Stimulated activated CD8-positive, alpha-beta memory T cell treated with anti-CD3 and anti-CD28 coated beads, Interleukin-7, amount 100 ng/mL, for 24 hours (primary cell): ENCODE measurements at places on chromosomes 12 and 14.

GRCh38 chr14:95490138-95490509 lies 26.3 kb downstream of the SYNE3 start:
- no peak for DNase-seq

GRCh38 chr14:89277203-89277602 lies 139.8 kb downstream of the FOXN3 start:
- no peak for DNase-seq

GRCh38 chr14:101120641-101121507 lies 217.4 kb upstream of the RTL1 start:
- no peak for DNase-seq

- DNase-seq: no peak
These were observed 1.4 kb upstream of the HMGA2 start for GRCh38 chr12:65822732-65823512.

- no peak for DNase-seq
These were observed 32.8 kb upstream of the TOMM20L start for GRCh38 chr14:58362798-58363412.

GRCh38 chr12:121610239-121611149 lies 15.8 kb upstream of the ORAI1 start:
- no peak for DNase-seq

GRCh38 chr12:27333403-27334009 lies 870 bp downstream of the BMAL2 start:
- no peak for DNase-seq

GRCh38 chr12:130818635-130819576 lies 20.1 kb downstream of the STX2 start:
- DNase-seq: peak; percentile 56

- DNase-seq: no peak
These were observed 648 bp upstream of the AKAP5 start for GRCh38 chr14:64464651-64465050.

DNA sequence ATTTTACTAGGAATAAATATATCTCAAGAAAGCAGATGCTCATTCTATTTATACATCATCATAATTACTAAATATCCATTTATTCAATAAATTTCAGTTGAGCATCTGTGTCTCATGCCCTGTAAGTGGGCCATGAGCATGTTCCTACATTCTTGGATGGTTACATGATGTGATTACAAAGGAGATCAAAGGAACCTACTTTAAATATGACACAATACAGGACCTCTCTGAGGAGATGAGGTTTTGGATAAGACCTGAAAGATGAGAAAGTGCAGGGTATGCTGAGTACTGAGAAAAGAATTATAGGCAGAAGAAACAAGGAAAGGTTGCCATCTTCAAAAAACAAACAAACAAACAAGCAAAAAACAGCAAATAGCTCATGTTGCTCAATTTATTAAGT lies 105.4 kb upstream of the CNTN1 start:
- DNase-seq: no peak

DNA sequence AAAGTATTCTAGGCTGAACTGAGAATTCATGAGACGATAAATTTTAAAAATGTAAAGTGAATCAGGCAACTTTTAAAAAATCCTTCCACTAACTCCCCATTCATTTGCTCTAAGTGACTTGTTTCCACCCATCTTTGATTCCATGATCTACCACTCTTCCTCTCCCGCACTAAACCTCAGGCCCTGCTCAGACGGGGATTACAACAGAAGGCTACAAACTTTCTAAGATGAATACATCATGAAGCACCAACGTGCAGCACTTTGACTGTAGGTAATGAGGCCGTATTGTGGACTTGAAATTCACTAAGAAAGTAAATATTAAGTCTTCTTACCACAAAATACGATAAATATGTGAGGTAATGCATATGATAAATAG lies 30.0 kb downstream of the TMEM132D start:
- DNase-seq: no peak

GRCh38 chr12:80681287-80681686 lies 26.1 kb upstream of the MYF6 start:
- DNase-seq: no peak

DNA sequence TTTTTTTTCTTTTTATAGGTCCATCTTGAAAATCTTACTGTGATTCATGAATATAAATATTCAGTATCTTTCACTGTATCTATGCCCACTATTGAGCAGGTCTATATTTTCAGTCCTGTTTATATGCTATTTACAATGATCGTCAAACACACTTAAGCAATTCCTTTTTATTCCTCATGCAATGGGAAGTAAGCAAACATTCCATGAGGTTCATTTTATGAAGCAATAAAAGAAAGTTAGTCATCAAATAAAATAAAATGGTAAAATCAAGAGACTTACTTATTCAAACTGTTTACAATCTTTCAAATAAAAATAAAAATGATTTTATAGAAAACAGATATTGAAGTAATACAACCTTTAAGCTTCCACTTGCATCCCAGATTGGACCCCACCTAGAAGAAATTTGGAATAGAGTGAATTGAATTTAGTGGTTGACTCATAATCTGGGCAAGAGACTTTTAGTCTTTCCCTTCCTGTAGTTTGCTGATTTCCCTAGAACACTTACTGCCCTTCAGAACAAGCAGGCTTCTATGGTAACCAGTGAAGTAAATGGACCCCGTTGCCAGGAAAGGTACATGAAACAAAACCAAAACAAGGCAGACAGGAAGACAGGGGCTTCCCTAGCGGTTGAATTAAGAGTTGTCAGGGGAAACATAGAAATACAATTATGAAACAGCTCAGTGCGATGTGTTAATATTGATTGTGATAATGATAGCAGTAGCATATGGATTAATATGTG lies 241.0 kb upstream of the ATP2B1 start:
- DNase-seq: no peak

DNA sequence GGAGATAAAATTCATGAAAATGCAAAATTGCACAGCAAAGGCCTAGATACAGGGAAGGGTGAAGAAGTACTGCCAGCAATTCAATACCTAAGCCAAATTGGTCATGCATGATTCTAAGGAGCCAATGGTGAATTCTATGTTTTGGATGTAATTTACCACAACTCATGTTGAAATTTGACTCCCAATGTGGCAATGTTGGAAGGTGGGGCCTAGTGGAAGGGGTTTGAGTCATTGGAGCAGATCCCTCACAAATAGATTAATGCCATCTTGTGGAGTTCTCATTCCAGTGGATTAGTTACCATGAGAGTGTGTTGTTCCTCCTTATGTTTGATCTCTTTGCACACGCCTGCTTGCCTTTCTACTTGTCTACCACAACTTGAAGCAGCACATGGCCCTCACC lies 194.0 kb upstream of the ALG10 start:
- DNase-seq: no peak

DNA sequence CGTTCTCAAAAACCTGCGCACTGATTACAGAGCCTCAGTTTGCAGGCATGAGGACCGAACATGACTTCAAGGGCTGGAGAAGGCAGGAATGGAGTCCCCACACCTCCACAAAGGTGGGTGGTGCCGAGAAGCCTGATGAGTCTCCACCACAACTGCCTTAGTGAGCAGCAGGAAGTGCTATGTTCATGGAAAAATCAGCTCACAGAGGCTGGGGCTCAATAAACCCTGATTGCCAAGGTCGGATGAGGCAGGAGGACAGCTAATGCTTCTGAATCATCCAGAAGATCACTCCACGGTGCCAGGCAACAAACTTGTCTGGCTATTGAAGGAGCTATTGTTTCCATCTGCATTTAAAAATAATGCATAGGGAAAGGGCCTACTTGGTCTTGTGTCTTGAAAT lies 31.1 kb downstream of the APPL2 start:
- no peak for DNase-seq

DNA sequence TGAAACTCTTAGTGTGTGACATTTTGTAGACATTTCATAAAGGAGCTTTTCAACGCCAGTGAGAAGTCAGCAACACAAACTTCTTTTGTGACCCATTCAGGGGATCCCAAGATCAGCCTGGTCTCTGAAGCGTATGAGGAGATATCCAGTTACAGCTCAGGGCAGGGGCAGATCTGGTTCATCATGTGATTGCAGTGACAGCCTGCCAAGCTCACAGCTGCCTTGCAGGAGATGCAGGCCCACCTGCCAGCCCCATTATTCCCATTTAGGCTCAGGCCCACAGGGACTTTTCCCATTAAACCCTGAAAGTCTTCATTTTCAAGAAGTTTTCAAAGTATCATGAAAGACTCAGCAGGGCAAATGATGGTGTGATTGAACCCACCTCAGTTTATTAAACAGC lies 38.3 kb downstream of the SRGAP1 start:
- DNase-seq: no peak

- DNase-seq: no peak
These were observed 3.6 kb upstream of the ANAPC5 start for GRCh38 chr12:121355818-121356217.

DNA sequence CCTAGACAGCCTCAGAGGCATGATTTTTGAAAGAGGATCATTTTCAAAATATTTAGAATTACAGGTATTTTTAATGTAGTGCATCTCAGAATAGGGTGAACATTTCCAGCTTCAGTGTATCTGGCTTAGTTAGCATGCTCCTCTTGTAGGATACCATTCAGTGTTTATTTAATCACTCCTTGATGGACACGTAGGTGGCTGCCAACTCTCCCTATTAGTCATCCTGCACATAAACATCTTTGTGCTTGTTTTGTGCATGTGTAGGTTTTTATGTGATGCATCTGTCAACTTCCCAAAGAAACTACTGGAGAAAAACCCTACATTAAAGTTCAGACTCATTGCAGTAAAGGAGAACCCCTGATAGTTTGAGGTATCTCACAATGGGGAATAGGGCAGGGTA lies 52.5 kb upstream of the RBM19 start:
- DNase-seq: no peak

GRCh38 chr12:1855241-1855640 lies 34.9 kb downstream of the LRTM2 start:
- DNase-seq: no peak

DNA sequence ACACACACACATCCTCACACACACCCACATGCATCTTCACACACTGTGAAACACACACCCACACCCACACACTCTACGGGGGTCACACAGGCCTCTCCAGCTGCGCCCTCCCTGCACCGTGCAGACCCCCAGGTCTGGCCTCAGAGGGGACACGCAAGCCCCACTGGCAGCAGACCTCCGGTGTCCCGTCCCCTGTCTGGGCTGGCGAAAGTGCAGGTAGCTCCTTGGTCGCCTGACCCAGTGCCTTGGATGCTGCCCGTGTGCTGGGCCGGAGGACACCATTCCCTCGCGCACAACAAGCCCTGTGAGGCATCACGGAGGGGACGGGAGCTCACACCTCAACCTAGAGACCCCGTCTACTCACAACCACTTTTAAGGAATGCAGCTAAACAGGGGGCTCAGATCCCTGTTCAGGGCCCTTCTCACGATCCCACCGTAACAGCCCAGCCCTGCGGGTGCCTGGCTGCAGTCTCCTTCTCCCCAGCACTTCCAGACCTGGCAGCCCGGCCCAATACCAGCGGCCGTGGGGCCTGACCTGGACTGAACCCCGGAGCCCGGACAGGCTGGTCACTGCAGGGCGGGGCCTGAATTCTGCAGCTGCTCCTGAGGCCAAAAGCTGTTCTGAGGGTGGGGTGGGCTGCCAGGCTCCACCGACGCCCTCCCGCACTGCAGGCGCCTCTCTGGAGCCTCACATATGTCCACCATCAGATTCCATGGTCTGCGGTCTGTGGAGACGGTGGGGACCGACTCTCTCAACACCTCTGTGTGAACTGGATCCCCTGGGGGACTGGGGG lies 42.1 kb upstream of the FZD10 start:
- no peak for DNase-seq

DNA sequence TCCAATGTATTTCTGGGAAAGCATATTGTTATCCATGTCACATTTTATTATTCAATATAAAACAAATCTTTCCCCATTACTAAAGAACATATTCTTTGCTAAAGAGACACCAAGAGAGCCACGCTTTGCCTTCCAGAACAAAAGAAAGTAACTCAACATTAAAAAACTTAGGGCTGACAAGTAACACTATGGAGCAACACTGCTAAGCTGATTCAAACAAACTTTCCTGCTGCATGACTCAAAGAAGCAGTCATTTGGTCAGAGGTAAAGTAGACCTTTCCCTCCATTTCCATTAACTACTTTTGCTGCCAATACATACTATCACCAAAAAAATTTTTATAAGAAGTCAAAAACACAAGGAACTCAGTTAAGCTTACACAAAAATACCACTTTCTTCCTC lies 83.0 kb downstream of the DENND5B start:
- no peak for DNase-seq

- DNase-seq: no peak
These were observed 24.0 kb downstream of the MAP1LC3B2 start for GRCh38 chr12:116583129-116583694.

DNA sequence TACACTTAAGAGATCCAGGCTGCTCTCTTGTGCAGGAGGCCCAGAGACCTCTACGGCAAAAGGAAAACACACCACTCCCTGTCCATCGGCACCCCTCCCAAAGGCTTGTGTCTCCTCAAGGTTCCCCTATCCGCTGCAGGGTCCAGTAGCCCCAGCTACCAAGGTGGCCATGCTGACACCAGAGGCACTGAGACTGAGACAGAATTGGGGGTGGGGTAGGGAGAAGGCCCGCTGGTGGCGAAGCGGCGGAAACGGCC lies 590 bp downstream of the DDIT3 start:
- DNase-seq: no peak

GRCh38 chr12:3990501-3991280 lies 117.5 kb upstream of the PARP11 start:
- no peak for DNase-seq

DNA sequence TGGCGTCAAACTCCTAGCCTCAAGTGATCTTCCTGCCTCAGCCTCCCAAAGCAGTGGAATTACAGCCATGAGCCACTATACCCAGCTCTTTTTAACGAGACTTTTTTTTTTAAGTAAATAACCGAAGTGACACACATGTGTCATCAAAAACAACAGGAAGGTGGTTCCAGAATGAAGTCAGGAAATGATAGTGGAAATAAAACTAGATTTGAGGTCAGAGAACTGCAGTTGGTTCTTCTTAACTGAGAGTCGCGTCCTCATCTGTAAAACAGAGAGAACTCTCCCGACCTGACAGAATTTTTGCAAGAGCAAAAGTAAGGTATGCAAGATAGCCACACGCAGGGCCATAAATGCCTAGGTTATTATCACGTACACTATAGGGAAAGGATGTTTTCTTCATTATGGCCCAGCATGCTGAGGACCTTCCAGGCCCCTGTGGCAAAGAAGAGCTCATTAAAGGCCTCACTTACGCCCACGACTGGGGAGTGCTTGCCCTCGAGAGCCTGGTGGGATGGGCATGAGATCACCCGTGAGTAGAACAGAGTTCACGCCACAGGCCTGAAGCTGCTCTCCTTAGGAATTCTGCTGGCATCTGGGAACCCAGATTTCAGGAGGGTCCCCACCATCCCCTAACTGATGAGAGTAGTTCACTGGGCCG lies 67.2 kb downstream of the SCARB1 start:
- DNase-seq: no peak

DNA sequence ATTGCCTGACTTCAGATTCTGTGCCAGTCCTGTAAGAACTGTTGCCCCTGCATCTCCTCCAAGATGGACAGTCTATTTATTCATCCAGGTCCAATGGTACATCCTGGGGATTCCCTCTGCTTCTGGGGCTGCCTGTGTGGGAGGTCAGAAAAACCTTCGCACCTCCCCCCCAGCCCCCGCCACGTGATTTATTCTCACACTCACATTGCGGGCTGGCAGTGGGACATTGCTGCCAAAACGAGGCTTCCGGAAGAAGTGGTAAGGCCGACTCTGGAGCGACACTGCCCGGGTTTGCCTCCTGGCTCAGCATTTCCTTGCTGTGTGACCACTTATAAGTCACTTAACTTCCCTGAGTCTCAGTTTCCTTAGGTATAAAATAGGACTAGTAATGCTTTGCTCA lies 5.9 kb upstream of the RTL1 start:
- no peak for DNase-seq
